Stimulated activated CD8-positive, alpha-beta memory T cell treated with anti-CD3 and anti-CD28 coated beads, Interleukin-4, amount 100 ng/mL, for 4 hours (primary cell): ENCODE measurements at places on chromosomes 3 and 15.

DNA sequence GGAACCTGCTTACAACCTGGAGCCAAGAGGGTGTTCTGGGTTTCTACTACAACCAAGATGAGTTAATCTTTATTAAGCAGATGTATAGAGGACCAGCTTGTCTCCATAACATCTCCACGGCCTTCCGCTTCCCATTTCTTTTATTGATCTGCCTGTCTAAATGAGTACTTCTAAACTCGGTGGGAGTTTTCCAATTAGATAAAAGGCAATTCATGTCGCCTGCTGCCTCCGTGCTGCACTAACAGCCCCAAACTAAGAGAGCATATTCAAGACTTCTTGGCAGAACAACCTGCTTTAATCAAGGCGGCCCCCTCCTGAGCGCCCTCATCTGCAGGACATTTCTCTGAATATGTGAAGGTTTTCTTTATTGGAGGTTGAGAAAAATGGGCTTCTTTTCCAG lies 270.1 kb downstream of the PDCD6IP start:
- DNase-seq = no peak

GRCh38 chr3:149776170-149776569 lies 16.2 kb downstream of the ANKUB1 start:
- DNase-seq = no peak

- no peak for DNase-seq
These were observed 26.9 kb upstream of the HCN4 start for GRCh38 chr15:73395671-73396070.

- DNase-seq = no peak
These were observed 13.9 kb downstream of the MYNN start for GRCh38 chr3:169787120-169787519.

GRCh38 chr3:45507820-45508317 lies 86.7 kb upstream of the LIMD1 start:
- no peak for DNase-seq

GRCh38 chr3:53715815-53716483 lies 130.3 kb downstream of the CHDH start:
- DNase-seq = no peak

- no peak for DNase-seq
These were observed 72.0 kb upstream of the LRTM1 start for GRCh38 chr3:54999811-55000210.

DNA sequence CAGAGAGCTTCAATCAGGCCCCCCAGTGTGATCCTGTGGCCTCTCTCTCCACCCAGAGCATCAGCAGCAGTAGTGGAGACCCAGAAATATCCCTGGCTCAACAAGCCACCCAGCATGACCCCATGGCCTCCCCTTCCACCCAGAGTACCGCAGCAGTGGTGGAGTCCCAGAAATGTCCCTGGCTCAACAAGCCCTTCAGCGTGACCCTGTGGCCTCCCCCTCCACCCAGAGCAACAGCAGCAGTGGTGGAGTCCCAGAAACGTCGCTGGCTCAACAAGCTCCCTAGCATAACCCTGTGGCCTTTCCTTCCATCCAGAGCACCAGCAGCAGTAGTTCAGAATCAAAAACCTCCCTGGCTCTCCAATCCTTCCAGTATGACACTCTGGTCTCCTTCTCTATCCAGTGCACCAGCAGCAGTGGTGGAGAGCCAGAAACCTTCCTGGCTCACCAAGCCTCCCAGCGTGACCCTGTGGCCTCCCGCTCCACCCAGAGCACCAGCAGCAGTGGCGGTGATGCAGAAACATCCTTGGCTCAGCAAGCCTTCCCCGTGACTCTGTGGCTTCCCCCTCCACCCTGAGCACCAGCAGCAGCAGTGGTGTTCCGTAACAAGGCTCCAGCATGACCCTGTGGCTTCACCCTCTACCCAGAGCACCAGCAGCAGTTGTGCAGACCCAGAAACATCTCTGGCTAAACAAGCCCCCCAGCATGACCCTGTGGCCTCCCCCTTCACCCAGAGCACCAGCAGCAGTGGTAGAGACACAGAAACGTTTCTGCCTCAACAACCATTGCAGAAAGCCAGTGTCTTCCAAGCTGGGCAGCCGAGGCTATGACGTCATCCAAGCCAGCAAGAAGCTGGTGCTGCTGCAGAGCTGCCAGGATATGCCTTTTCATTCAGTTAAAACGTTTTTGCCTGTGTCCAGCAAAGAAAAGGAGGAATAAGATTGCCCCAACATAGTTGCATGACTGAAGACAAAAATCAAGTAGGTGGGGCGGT lies 61.3 kb upstream of the TAMM41 start:
- DNase-seq = no peak

DNA sequence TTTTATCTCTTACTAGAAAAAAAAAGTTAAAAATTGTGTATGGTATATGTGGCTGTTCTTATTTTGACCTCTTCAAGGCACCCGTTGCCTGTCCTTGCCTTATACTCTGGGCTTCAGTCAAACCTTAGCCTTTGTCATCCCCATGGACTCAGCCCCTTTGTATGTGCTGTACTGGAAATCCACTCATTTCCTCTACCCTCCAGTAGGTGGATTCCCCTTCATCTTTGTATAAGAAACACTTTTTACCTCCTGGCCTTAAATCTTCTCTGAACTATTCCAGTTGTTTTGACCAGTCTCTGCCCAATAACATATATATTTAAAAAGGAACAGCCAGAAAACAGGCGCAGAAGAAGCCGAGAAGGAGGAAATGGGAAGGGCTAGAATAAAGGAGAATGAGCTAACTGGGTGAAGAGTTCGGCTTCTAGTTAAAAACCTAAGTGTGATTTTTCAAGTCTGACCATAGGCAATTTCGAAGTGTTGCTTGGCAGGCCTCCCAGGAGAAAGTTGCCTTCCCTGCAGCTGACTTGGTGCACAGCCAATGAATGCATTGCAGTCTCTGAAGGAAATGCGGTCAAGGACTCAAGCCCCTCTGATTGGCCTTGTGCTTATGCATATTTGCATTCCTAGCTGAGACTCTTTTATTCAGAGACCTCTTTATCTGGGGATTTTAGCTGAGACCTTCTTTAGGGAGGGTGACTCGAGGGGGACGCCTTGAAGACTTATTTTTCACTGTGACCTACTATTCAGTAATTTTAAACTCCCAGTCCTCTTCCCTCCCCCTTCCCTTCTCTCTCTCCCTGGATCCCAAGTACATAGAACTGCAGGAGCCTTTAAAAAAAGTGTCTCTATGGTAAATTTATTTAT lies 277.4 kb downstream of the ROBO1 start:
- DNase-seq = no peak

- peak; percentile 70 for DNase-seq
These were observed 1.2 kb downstream of the KLF13 start for GRCh38 chr15:31327669-31328427.

- no peak for DNase-seq
These were observed 68.0 kb downstream of the CHL1 start for GRCh38 chr3:264394-265156.
